ENCODE measurements at places on chromosomes 2 and 18. TPM values are rescaled to one million over a fixed set of nuclear protein-coding genes. Genes with fewer than 3 reads are reported as not detected.

RNF152 gene
- 16.9 TPM for total RNA-seq

ACADL gene
- total RNA-seq, result not detected

PCARE gene
- total RNA-seq, result 0.66 TPM

GRCh38 chr2:160463245-160463644 is 30.4 kb downstream of the RBMS1 start:
- no peak for DNase-seq
- H3K36me3 ChIP-seq, result no peaks in the 10 kb centered on the region
- peaks cover 2% of the 10 kb centered on the region for H3K27me3 ChIP-seq
- H3K4me3 ChIP-seq, result no peak overlapping the region

- no peak for DNase-seq
- peaks cover 1% of the 10 kb centered on the region for H3K4me1 ChIP-seq
- peaks cover 4% of the 10 kb centered on the region for H3K27me3 ChIP-seq
- H3K36me3 ChIP-seq, result peaks cover 8% of the 10 kb centered on the region
Observed at GRCh38 chr18:49898421-49898820, 85.1 kb upstream of the ACAA2 start.

DNA sequence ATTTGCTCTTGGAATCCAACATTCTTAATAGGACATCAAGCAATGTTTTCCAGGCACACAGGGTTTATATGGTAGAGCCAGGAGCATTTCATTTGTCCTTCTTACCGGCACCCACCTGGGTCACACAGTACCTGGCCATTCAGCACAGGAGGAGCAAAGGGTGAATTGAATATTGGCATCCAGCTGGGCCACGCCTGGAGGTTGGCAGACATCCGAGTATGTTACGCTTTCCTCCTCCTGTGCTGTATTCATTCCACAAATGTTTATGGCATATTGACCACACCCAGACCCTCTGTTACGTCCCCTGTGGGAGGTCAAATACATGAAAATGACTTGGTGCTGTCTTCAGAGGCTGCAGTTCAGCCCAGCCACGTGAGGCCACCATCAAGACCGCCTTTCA is 206.2 kb downstream of the RTP5 start:
- peaks cover 5% of the 10 kb centered on the region for H3K4me1 ChIP-seq
- H3K27ac ChIP-seq, result no peak overlapping the region
- peaks cover 2% of the 10 kb centered on the region for H3K27me3 ChIP-seq
- no peaks in the 10 kb centered on the region for H3K36me3 ChIP-seq

GRCh38 chr2:198053776-198054175 is 249.4 kb downstream of the PLCL1 start:
- H3K27ac ChIP-seq, result no peak overlapping the region
- H3K27me3 ChIP-seq, result peaks cover 2% of the 10 kb centered on the region
- H3K36me3 ChIP-seq, result no peaks in the 10 kb centered on the region
- H3K4me1 ChIP-seq, result peaks cover 21% of the 10 kb centered on the region
- DNase-seq, result no peak

Data from glutamatergic neuron (in vitro differentiated cells).